SW480 (cell line): ENCODE measurements at places on chromosomes 2 and 18.

DNA sequence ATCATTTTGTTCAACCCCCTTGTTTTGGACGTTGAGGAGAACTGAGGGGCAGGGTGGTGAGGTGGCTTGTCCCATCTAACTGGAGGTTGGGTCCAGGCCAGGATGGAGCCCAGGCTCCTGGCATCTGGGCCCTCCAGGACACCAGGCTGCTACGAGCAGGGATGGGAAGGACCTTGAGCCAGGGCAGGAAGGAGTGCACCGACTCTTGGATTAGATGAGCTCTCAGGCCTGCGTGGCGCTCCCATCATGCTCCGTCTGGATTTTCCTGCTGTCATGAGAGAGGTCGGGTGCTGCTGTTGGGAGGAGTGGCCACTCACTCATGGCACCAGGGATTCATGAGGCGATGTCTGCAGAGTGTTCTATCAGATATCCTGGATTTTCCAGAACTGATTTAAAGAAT is 18.3 kb upstream of the ALLC start:
- no peak for DNase-seq

DNA sequence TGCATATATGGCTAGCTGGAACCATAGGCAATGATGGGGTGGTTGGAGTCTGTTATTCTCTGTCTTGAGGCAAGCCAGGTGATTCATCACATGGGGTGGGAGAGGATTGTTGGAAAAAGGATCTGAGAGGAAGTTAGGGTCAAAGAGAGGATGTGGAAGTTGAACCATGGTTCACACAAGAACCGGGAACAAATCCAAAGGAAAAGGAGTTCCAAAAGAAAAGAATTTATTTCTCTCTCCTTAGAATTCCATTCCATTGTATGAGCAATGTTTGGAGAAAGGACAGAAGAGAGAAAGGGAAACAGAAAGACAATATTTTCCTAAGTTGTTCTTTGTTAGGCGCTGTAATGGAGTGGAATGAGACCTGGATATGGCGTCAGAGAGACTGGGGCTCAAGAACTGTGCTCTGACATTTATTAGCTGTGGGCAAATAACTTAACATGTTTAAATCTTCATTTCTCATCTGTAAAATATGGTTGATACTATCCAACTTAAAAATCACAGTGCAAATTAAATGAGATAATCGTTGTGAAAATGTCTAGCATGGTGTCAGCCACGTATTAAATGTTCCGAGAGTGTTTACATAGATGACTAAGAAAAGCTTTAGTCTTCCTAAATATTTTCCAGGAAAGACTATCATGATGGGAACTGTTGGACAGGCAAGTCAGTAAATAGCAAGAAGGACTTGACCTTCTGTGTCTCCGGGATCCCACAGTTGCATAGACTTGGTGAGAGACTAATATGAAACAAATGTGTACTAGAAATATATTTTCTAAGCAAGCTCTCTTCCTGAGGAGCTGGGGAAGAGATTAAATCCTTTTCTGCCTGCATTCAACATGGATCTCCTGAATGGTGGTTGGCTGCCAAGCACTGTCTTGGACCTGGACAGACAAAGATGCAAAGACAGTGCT is 71.4 kb downstream of the TRIB2 start:
- no peak for DNase-seq

- DNase-seq, result no peak
These were observed 99.4 kb downstream of the RTN4 start for GRCh38 chr2:54950811-54951210.

GRCh38 chr2:96320728-96321622 is 4.1 kb upstream of the ITPRIPL1 start:
- peak; percentile 67 for DNase-seq

GRCh38 chr2:197628043-197628500 is 47.3 kb downstream of the RFTN2 start:
- no peak for DNase-seq

DNA sequence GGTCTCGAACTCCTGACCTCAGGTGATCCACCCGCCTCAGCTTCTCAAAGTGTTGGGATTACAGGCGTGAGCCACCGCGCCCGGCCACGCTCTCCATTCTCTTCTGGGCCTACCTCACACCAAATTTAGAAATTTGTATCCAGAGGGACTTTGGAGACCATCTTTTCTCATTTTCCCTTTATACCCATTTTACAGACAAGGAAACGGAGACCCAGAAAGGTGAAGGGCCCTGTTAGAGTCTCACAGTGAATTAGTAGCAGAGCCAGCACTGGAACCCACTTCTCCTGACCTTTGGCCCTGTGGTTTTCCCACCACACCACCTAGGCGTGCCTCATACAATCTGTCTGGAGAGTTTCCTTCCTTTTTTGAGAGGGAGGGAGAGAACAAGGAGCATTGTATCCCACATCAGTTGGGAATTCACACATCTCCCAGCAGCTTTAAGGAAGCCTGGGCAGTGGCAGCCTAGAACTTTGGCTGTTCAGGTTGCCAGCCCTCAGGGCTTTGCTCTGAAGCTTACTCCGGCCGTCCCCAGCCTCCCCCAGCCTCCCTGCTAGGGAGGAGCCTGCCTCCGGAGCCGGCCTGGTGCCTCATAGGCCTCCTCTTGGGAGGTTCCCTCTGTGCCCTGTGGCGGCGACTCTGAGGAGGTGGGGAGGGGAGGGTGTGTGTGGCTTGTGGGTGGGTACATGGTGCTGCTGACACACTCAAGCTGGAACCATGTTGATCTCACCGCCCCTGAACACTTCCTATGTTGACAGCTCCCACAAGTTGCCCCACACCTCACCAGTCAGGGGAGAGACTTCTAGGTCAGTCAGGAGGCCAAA is 13.8 kb downstream of the FOSL2 start:
- DNase-seq, result peak; percentile 43

GRCh38 chr18:36099311-36099710 is 29.8 kb downstream of the SLC39A6 start:
- no peak for DNase-seq

GRCh38 chr2:216607277-216607560 is 26.0 kb upstream of the IGFBP2 start:
- no peak for DNase-seq

DNA sequence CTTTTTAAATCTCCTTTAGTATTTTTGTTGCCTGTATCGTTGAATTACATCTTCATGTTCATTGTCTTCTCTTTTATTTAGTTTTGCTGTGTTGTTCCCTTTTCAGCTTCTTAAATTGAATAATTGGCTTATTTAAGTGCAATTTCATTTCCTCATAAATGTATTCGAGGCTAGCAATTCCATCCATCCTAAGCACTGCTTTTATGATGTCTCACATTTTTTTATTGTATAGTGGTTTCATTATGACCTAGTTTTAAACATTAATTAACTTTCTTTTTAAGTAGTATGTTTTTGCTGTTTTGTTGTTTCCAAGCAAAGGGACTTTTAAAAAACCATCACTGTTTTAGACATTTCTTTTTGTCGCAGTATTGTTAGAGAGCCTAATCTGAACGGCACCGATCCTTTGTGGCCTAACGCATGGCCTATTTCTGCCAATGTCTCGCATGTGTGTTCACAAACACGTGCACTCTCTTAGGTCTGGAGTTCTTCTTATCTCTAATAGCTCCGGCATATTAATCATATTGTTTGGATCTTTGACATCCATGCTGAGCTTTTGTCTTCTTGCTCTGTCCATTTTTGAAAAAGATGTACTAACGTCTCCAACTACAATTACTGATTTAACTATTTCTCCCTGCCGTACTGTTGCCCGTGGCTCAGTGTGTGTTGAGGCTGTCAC is 59.6 kb upstream of the ZNF516 start:
- no peak for DNase-seq

- no peak for DNase-seq
These were observed 43.2 kb downstream of the SDC1 start for GRCh38 chr2:20181761-20182160.

- DNase-seq, result no peak
These were observed 45.7 kb upstream of the RALBP1 start for GRCh38 chr18:9429662-9429993.

DNA sequence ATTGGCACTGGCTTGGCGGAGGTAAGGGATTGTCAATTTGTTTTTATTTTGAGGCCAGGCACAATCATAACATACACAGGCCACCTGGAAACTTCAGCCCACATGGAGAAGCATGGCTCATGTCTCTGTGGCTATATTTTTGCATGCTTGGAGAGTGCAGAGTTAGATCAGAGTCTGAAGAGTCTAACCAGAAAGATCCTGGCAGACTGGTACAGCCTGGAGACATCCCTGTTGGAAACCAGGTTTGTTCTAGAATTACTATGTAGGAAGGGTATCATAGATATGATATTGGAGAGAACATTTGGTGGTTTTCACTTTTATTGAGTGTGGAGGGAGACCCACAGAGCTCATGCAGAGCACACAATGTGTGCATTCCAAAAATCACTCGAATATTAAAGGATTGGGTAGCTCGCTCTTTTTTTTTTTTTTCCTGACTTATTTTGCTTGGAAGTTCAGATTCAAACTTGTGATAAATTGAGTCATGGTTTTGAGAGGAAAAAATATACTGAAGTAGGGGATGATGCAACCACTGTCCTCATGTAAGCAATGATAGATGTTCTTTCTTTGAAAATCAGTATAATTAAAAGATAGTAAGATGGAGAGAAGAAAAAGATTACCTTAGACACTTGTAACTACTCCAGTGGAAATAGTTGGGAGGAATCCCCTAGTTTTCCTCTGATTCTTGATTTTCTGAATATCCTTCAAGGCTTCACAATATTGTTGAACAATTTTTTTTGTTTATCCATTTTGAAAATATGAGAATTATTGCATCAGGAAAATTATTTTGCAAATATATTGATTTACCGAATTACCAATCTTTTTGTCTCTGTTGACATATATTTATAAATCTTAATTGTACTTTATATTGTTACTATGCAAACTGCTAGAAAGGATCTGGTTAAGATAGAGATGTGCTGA is 185.7 kb upstream of the ZEB2 start:
- no peak for DNase-seq

DNA sequence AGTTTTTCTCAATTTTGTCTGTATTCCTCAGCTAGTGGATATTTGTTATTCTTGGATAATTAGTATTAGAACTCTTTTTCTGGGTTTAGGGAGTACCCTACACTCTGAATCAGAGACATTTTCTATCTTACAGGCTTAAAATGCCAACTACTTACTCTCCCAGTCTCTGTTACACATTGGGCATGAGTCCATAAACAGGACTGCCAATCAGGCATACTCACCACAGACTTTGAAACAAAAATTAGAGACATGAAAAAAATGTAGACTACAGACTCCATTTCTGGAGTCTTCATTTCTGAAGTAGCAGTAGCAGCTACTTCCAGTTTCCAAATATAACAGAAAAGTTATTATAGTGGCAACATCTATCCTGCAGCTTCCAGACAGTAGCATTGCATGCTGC is 279.7 kb downstream of the MBD5 start:
- no peak for DNase-seq

- DNase-seq, result no peak
These were observed 6.3 kb downstream of the ALPG start for GRCh38 chr2:232412986-232413385.

- DNase-seq, result no peak
These were observed 47.6 kb downstream of the RALBP1 start for GRCh38 chr18:9522952-9523351.

GRCh38 chr2:164662868-164663631 is 41.8 kb upstream of the GRB14 start:
- DNase-seq, result no peak

DNA sequence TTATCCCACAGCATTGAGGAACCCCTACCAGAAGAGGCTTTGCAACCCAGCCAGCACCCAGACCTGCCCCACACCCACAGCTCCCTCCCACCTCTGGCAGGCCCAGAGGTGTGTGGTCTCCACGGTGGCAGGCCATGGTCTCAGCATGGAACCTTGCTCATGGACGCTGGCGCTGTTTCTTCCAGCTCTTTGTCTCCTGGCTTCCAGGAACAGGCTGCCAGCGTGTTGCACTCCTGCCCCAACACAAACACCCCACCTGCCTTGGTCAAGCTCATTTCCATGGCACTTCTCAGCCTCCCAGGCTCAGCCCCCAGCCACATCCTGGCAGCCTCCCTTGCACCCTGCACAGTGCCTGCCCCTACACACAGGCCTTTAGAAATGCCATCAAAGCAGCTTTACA is 31.7 kb downstream of the EN1 start:
- DNase-seq, result no peak

- no peak for DNase-seq
These were observed 159.2 kb downstream of the RAPGEF4 start for GRCh38 chr2:172894689-172895387.

- DNase-seq, result no peak
These were observed 105.0 kb downstream of the LTBP1 start for GRCh38 chr2:33051586-33052360.

GRCh38 chr2:238255151-238255551 is 15.3 kb upstream of the HES6 start:
- DNase-seq, result no peak

GRCh38 chr2:168208652-168209051 is 38.7 kb downstream of the STK39 start:
- DNase-seq, result no peak

DNA sequence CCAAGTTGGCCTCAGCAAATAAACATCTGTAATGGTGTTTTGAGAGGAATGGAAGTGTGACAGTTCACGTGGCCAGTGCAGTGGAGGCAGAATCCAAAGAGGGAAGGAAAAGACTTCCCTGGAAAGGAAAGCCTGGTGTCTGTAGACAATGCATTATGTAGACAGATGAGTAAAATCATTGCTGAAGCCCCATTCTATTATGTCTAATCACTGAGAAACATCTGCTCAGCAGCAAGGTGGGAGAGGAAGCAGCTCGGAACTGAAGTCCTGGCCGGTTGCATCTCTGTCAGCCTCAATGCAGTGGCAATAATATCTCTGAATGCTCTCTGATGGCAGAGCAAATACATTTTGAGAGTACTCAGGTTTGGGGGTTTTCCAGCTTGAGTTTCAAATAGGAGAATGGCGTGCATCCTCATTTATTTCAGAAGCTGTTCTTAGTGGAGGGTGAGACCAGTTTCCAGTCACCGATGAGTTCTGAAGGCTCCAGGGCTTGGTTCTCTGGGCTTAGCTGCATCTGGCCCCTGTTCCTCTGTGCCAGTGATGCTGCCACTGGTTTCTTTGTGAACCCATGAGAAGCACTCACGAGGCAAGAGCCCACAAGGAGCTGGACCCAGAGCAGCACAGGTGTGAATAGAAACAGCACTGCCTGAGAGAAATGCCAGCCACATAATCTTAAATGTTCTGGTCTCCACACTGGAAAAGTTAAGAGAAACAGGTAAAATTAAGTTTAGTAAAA is 63.3 kb downstream of the RPIA start:
- DNase-seq, result no peak
